ENCODE measurements at places on chromosomes 16 and 17.

DNA sequence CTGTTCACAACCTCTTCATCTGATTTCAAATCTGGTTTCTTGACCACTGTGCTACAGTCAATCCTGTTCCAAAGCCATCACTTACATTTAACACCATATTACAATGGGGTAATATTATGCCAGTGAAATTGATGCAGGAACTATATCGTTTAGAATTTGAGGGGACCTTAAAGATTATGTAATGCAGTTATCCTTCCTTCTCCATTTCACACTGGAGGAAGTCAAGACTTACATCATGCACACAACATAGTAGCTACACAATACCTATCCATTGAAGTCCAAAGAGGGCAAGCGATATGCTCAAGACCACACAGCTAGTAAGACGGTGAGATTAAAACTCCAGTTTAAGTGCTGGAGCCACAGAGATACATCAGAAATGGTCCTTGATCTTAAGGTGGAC is 16.8 kb downstream of the NOG start:
- no peak for DNase-seq

DNA sequence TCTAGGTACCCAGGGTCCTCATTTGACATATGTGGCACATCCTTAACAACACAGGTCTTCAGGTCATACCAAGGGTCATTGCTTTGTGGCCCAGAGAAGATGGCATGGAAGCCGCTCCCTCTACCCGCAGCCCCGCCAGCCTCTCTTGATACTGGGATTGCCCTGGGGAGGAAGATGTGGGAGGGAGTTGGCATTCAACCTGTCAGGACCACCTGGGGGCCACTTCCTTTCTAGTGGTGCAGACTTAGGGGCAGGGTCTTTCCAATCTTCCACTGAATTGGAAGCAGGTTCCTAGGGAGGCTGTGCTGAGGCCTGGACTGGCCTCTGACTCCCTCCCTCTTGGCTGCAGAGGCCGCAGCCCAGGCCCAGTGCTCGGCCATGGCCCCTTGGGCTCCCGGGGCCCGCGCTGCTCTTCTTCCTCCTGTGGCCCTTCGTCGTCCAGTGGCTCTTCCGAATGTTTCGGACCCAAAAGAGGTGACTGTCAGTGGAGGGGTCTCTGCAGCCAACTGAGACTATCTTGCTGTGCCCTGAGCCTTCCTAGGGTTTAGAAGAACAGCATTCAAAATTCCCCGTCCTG is 5.1 kb upstream of the HEXIM1 start:
- DNase-seq, result no peak

GRCh38 chr17:78419970-78420815 is 41.7 kb downstream of the PGS1 start:
- no peak for DNase-seq

- DNase-seq, result peak; percentile 8
These were observed 552 bp downstream of the C17orf58 start for GRCh38 chr17:67995570-67996263.

GRCh38 chr16:54867302-54867832 is 63.3 kb upstream of the IRX5 start:
- no peak for DNase-seq

DNA sequence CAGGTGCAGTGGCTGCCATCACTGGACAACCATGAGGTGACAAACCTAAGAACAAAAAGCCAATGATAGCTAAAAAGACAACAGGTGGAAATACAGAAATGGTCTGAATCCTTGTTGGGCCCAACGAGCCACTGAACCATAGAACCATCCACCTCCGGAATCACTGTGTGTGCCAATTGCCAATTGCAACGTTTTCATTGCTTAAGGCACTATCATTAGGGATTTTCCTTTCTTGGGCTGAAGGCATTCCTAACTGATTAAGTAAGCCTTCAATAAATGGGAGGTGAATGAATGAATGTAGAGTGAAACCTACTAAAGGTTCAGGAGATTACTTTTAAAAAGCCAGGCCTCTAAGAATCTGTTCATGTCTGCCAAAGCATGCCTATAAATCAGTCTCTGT is 3.6 kb downstream of the USP31 start:
- no peak for DNase-seq

DNA sequence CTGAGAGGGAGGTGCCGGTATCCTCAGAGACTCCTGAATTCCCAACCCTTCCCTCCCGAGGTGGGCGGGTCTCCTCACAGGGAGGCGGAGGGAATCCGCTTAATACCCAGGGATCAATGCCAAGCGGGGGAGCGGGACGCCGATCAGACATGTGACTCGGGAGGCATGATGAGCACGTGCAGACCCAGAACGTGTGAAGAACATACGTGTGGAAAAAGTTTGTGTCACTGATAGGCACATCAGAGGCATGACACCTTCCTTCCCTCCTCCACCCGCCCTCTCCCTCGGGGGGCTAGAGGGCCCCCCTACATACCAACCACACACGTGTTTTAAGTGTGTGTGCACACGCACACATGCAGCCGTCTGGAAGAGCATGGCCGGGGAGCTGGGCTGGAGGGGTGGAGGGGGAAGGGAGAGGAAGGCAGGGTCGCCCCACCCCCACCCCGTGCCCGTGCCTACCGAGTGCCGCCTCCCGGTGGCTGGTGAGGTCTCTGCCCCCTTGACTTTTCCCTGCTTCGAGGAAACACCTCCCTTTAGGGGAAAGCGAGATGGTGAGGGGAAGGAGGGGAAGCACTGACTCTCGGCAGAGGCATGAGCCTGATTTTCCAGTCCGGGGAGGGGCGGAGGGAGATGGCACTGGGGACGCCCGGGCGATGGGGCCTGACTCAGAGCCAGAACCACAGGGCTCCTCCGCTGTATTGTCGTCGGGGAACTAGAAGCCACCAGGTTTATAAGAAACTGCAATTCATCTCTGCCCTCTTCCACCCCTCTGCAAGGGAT is 12.1 kb upstream of the TBX21 start:
- peak; percentile 9 for DNase-seq

DNA sequence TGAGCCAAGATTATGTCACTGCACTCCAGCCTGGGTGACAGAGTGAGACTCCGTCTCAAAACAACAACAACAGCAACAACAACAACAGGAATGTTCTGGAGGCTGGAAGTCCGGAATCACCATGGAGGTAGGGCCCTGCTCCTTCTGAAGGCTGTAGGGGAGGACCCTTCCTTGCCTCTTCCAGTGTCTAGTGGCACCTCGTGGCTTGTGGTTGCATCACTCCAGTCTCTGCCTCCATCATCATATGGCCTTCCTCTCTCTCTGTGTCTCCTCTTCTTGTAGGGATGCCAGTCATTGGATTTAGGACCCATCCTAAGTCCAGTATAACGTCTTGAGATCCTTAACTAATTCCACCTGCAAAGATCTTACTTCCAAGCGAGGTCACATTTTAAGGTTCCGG is 14.0 kb downstream of the NAGPA start:
- DNase-seq, result no peak
